ENCODE measurements at places on chromosomes 7 and 10.

- H3K36me3 ChIP-seq: no peaks in the 10 kb centered on the region
- no peak for DNase-seq
- H3K27me3 ChIP-seq: no peaks in the 10 kb centered on the region
- H3K4me1 ChIP-seq: no peaks in the 10 kb centered on the region
- no peak overlapping the region for H3K27ac ChIP-seq
Measured at GRCh38 chr10:18449611-18450026, 201.8 kb downstream of the NSUN6 start.

- H3K27ac ChIP-seq: no peak overlapping the region
- no peaks in the 10 kb centered on the region for H3K27me3 ChIP-seq
- no peak for DNase-seq
- no peak overlapping the region for H3K4me3 ChIP-seq
Measured at GRCh38 chr7:113730309-113730955, 188.4 kb downstream of the PPP1R3A start.

GRCh38 chr7:120468611-120469010 lies 195.6 kb downstream of the KCND2 start:
- H3K4me1 ChIP-seq: no peaks in the 10 kb centered on the region
- no peak overlapping the region for H3K27ac ChIP-seq
- H3K4me3 ChIP-seq: no peak overlapping the region
- H3K36me3 ChIP-seq: no peaks in the 10 kb centered on the region
- DNase-seq: no peak
- H3K27me3 ChIP-seq: no peaks in the 10 kb centered on the region

DNA sequence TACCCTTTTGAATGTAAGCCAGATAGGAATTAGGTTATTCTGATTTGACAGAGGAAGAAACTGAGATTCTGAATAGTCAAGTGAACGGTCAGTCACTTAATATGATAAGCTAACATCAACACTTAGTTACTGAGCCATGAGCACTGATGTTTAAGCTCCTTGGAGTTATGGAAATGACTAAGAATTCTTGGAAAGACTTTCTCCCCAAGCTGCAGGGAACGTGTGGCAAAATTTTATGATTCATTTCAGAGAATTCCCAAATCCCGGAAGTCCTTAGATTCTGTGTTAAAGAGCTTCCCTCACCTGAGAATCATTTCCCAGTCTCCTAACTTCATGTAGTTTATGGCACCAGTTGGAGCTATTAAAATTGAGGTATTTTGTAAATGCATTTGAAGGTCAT lies 330.9 kb downstream of the XPNPEP1 start:
- no peaks in the 10 kb centered on the region for H3K4me1 ChIP-seq
- no peaks in the 10 kb centered on the region for H3K36me3 ChIP-seq
- H3K27ac ChIP-seq: no peak overlapping the region
- H3K27me3 ChIP-seq: no peaks in the 10 kb centered on the region
- H3K4me3 ChIP-seq: no peak overlapping the region
- DNase-seq: no peak

DNA sequence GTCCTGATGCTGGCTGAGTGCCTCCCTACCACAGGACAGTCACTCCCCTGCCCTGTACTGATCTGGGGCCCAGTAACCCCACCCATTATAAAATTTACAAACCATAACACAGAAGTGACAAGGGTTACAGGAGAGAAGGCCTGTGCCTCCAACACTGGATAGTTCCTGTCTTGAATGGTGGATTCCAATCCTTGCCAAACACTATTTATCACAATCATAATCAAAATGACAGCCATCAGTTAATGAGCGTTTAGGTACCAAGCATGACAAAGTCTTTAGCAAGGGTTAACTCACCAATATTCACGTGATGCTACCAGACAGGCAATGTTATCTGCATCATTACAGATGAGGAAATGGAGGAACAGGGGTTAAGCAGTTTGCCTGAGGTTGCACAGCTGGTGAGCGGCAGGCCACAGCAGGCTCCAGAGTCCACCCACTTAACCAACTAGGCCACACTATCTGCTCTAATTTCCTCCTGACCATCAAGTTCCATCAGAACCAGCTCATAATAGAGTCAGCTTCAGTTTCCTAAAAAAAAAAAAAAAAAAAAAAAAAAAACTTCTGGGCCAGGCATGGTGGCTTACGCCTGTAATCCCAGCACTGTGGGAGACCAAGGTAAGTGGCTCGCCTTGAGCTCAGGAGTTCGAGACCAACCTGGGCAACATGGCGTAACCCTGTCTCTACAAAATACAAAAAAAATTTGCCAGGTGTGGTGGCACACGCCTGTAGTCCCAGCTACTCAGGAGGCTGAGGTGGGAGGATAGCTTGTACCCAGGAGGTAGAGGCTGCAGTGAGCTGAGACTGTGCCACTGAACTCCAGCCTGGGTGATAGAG lies 14.2 kb downstream of the PDLIM1 start:
- H3K4me1 ChIP-seq: no peaks in the 10 kb centered on the region
- H3K4me3 ChIP-seq: no peak overlapping the region
- DNase-seq: no peak
- no peaks in the 10 kb centered on the region for H3K36me3 ChIP-seq

- H3K27me3 ChIP-seq: peaks cover 34% of the 10 kb centered on the region
- DNase-seq: peak; percentile 45
- H3K27ac ChIP-seq: no peak within 1 kb of the TSS
- peak within 1 kb of the TSS; percentile 38 for H3K4me3 ChIP-seq
- no peaks in the 10 kb centered on the region for H3K4me1 ChIP-seq
Measured at GRCh38 chr7:12570534-12571461, at the start of gene SCIN. Gene SCIN, plus strand, starts transcription at chr7:12570720. Its CDS starts 67 bp downstream, at chr7:12570787.

- H3K27ac ChIP-seq: no peak overlapping the region
- H3K4me1 ChIP-seq: no peaks in the 10 kb centered on the region
- H3K4me3 ChIP-seq: no peak overlapping the region
- H3K27me3 ChIP-seq: no peaks in the 10 kb centered on the region
Measured at GRCh38 chr10:9922126-9922870, 1095.4 kb upstream of the CELF2 start.

- peaks cover 32% of the 10 kb centered on the region for H3K36me3 ChIP-seq
- H3K27ac ChIP-seq: no peak overlapping the region
- DNase-seq: no peak
Measured at GRCh38 chr7:116897661-116898060, 35.3 kb downstream of the CAPZA2 start.

DNA sequence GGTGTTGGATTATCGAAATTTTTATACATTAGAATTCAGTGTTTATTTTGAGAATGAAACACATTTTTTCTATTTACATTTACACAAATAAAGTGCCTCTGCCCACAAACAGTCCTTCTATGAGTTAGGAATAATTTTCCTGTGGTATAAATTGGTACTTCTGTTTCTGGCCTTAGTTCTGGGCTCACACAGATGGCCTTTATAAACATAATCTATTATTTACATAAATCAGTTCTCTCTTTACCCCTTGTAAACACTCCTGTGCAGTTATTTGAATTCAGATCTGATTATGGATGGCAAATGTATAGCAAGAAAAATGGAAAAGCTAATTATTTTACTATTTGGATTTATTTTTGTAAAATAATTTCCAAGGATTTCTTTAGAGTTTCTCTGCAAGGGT lies 143.2 kb downstream of the PRKG1 start:
- H3K4me3 ChIP-seq: no peak overlapping the region
- no peak for DNase-seq
- H3K4me1 ChIP-seq: no peaks in the 10 kb centered on the region
- H3K27me3 ChIP-seq: no peaks in the 10 kb centered on the region
- no peaks in the 10 kb centered on the region for H3K36me3 ChIP-seq

- DNase-seq: peak; percentile 57
- H3K4me1 ChIP-seq: peaks cover 10% of the 10 kb centered on the region
- H3K4me3 ChIP-seq: no peak overlapping the region
Measured at GRCh38 chr7:13466874-13467547, 522.5 kb downstream of the ETV1 start.

GRCh38 chr7:132759482-132760243 lies 183.4 kb upstream of the PLXNA4 start:
- H3K4me3 ChIP-seq: no peak overlapping the region
- no peaks in the 10 kb centered on the region for H3K27me3 ChIP-seq
- no peaks in the 10 kb centered on the region for H3K4me1 ChIP-seq
- no peak for DNase-seq
- H3K36me3 ChIP-seq: no peaks in the 10 kb centered on the region
- H3K27ac ChIP-seq: no peak overlapping the region

- H3K4me1 ChIP-seq: peaks cover 3% of the 10 kb centered on the region
- H3K36me3 ChIP-seq: peaks cover 65% of the 10 kb centered on the region
- H3K27me3 ChIP-seq: no peaks in the 10 kb centered on the region
- no peak overlapping the region for H3K27ac ChIP-seq
Measured at GRCh38 chr7:5712566-5712965, 68.9 kb downstream of the RNF216 start.

- H3K27me3 ChIP-seq: no peaks in the 10 kb centered on the region
- H3K36me3 ChIP-seq: no peaks in the 10 kb centered on the region
- no peak overlapping the region for H3K27ac ChIP-seq
- no peaks in the 10 kb centered on the region for H3K4me1 ChIP-seq
- no peak for DNase-seq
Measured at GRCh38 chr7:47478926-47479711, 102.8 kb downstream of the TNS3 start.

DNA sequence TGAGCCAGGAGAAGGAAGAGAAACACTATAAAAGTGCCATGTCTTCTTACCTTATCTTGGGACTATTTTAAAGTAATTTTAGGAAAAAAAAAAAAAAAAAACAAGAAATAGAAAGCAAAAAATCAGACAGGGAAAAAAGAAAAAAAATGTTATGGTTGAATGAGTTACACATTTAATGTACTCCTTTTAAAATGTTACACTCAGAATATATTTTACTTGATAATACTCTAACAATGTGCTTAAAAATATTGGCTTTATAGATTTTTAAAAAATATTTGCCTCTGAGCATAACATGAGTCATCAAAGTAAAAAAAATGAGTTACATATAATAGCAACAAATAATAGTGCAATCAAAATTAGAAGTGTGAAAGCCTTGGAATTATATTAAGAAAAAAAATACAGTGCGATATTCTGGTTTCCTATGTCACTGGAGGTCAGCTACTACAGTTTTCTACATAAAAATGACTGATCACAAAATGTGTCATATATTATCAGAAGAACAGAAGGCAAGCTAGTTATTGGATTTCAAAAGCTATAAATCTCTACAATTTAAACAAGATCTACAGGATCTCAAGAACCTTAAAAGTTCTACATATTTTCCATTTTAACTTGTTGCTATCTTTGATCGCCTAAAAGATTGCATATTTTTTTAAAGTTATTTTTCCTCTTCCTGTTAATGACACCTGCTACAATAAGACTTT lies 231.1 kb upstream of the CCDC6 start:
- peaks cover 12% of the 10 kb centered on the region for H3K4me1 ChIP-seq
- no peaks in the 10 kb centered on the region for H3K36me3 ChIP-seq
- no peaks in the 10 kb centered on the region for H3K27me3 ChIP-seq
- no peak overlapping the region for H3K4me3 ChIP-seq
- DNase-seq: no peak
